ENCODE measurements at places on chromosomes 3 and 15.

DNA sequence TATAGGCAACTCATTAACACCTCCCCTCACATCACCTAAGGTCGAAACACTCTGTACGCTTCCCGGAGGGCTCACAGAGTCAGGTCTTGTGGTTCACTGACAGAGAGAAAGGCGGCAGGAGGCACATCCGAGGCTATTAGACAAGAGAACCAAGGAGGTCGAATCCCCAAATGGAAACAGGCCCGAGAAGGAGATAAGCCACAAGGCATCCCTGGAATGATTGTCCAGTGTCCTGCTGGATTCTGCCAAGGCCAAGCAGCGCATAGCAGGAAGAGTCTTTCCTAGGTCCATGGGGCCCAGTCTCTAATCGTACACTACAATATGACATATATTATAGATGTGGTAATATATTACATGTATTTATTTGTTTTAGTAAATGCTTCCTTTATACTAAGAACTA, 58.5 kb downstream of the ANXA2 start:
- no peak for DNase-seq

GRCh38 chr3:194203482-194204041, 67.6 kb downstream of the HES1 start:
- no peak for DNase-seq

GRCh38 chr3:39109086-39109485, 1.6 kb downstream of the TTC21A start:
- no peak for DNase-seq

DNA sequence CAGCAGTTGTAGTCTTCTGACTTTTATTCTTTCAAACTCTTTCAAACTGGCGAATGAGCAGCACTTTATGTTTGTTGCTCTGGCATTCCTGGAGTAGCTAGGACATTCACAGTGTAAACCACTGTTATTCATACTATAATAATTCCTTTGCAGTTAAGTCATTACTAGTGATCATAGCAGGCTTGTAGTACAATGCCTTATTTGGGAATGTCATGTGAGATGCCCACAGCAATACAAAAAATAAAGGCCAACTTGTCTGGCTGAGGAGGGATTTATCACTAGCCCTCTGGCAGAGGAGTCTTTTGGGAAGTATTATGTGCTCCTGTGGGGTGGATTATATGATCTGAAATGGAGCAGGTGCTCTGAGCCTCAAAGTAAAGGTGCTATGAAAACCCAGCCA, 197.2 kb downstream of the VGLL3 start:
- peak; percentile 97 for DNase-seq

GRCh38 chr3:174397848-174398247, 461.3 kb upstream of the NAALADL2 start:
- peak; percentile 44 for DNase-seq

GRCh38 chr15:65646486-65646885, 24.7 kb downstream of the SLC24A1 start:
- peak; percentile 68 for DNase-seq

DNA sequence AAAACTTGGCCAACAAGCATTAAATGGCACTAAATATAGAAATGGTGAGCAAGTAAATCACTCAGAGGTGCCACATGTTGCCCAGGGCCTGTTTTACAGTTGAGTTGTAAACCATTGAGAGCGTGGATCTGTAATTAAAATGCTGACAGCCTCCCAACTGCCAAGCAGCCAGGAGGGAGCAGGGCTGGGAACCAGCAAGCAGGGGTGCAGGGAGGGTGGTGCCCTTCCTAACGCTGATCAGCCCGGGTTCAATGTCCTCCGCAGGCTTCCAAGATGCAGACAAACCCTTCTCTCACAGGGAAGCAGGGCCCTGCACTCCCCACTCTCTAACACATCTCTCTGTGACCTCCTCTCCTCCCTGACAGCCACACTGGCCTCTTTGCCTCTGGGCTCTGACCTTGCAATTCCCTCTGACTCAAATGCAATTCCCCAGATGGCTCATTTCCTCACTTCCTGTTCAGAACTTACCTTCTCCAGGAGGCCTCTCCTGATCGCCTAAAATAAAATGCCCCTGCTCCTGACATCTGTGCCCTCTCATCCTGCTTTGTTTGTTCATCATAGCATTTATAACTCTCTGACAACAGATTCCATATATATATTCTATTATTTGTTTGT, 40.0 kb downstream of the WNT7A start:
- DNase-seq, result no peak

DNA sequence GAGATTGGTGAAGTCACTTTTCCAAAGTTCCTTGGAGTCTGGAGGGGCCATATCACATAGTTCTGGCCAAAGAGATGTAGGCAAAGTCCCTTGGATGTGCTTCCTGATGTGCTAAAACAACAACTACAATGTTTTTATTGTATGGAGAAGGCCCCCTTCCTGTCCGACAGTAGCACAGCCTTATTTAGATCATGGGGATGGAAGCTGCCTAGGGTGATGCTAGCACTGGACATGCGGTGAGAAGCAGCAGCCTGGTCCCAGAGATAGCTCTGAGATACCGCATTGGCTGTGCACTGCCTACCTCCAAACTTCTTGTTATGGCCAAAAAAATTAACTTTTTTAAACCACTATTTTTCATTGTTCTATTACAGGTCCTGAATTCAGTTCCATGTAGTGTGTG, 137.6 kb downstream of the AQP9 start:
- DNase-seq, result no peak

DNA sequence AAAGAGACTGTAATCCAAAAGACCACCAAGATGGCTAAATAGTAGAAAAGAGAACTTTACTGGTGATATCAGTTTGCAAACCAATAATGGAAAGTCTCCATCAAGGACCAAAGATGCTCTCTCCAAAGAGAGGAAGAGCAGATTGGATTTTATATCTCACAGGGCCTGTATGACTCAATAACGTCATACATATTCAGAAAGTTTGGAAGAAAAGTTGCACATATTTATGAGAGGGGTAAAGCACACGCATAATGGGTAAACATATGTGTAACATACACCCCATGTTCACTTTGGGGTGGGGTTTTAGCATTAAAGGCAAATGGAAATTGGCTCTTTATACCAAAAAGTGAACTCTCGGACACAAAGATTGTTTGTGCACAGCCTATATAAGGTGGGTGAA, 274.5 kb upstream of the POU1F1 start:
- no peak for DNase-seq

GRCh38 chr3:43319794-43320193, 33.5 kb downstream of the SNRK start:
- no peak for DNase-seq
